ENCODE measurements at places on chromosomes 13 and 19.
A peak's percentile ranks its signal among the peaks of the same experiment; 100 is the strongest.

- no peak for DNase-seq
Observed at GRCh38 chr19:6524311-6524710, 6.5 kb upstream of the TNFSF9 start.

GRCh38 chr13:44322928-44323327, 50.7 kb upstream of the SERP2 start:
- no peak for DNase-seq

GRCh38 chr19:3538258-3538929, 580 bp upstream of the TEKTIP1 start:
- DNase-seq, result no peak

DNA sequence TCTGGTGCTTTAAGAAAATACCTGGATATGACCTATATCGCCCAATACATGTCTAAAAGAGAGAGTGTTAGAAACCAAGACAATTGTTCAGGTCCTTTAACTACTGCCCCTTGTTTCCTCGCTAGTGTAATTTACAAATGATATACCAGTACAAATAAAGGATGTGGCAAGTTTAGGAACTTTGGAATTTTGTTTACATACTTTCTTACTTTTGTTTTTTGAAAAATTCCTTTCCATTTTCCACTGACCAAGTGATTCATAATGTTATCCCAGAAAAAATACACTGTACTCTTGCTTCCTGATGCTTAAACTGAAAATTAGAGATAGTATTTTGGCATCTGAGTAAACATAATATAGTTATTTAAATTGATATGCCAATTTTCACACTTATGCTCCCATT, 96.8 kb upstream of the CSNK1A1L start:
- no peak for DNase-seq

- no peak for DNase-seq
Observed at GRCh38 chr19:50402544-50403301, 16.0 kb upstream of the SPIB start.

DNA sequence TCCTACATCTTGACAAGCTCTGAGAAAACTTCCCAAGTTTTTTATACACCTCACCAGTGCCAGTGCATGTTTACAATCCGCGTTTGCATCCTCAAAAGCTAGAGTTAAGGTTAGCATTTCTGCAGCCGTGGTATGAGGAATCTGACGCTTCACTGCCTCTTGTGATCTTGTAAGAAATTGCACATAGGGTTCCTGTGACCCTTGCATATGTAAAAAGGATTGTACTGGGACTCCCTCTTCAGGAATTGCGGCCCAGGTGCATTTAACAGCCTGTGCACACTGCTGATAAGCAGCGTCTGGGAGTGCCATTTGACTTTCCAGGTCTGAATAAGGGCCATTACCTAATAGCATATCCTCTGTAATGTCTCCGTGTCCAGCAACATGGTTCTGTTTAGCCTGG, 15.3 kb downstream of the FPR3 start:
- DNase-seq, result no peak

GRCh38 chr13:27918918-27919658, 712 bp upstream of the PDX1 start:
- DNase-seq, result no peak

DNA sequence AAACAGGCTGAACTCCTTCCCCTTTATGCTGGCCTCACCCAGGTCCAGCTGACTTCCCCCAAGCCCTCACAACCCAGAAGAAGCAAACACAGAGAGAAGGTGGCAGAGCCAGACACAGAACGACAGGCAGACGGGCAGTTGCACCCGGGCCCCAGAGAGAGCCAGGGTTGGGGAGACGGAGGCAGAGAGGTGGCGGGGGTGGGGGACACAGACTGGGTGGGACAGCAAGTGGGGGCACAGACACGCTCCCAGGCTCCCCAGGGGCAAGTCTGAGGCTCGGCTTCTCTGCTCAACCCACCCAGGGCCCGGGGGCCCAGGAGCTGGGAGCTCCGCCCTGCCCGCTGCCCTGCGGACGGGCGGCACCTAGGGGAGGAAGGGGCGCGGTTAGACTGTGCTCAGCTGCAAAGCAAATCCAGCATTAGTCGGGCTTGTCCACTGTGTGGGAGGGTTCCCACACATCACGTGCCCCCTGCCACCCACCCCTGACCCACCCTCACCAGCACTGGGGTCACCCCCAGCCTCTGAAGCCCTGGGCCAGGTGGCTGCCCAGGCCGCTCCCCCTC, 31.3 kb upstream of the ASF1B start:
- DNase-seq, result peak; percentile 64

- DNase-seq, result no peak
Observed at GRCh38 chr13:105827111-105827809, 708.2 kb downstream of the EFNB2 start.

- DNase-seq, result no peak
Observed at GRCh38 chr13:99015606-99016490, 38.0 kb upstream of the DOCK9 start.

DNA sequence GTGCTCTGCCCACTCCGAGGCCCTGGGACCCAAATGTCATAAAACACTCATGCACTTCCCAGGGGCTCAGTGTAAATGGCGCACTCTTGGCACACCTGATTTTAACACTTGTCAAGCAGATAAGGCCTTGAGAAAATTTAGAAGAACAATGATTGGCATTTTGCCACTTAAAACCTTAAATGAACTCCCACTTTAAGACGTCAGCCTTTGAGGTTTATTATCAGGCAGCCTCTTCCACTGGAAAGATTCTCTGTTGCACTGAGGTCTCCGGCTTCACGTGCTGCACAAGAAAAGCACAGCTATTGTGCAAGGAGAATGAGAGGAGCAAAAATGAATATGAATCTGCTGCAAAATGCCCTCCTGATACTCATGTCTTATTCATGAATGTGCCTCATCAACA, 38.5 kb upstream of the ATP11A start:
- no peak for DNase-seq

- no peak for DNase-seq
Observed at GRCh38 chr13:33931397-33932311, 113.7 kb downstream of the RFC3 start.

DNA sequence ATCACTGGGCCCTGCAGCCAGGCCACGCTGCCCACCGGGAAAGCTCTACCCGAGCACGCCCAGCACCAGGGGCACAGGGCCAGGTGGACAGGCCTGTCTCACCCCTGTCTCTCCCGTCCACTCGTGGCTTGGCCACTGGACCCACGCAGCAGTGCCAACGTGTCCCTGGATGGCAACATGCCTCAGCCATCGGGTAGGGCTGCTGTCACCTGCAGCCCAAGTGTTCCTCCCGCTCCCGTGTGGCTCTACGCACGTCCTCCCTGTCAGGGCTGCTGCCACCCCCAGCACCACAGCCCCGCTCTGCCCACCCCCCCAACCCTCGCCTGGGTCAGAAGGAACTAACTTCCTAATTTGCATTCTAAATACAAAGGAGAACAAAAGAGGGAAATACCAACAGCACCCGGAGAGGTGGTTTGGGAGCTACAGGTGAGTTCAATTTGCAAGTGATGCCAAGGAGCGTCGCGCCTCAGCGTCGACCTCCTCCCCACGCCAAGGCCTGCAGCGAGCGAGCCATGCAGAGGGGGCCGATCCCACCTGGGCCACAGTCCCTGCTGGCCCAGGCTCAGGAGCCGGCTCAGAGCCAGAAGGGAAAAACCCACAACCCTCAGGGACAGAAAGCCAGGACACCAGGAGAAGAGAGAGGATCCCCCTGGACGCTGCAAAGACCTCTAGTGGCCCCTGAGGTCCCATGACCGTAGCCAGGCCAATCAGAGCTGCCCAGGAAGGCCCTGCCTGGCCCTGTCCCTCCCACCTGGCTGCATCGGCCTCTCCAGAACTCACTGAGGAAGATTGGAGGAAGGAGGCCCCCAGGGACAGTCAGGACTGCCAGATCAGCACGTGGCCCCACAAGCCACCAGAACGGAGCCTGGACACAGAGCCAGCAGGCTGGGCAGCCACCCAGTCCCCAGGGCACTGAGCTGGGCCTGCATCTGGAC, 128.4 kb upstream of the SPACA7 start:
- DNase-seq, result no peak

GRCh38 chr13:97441368-97441767, 7.4 kb downstream of the RAP2A start:
- DNase-seq, result no peak

- DNase-seq, result no peak
Observed at GRCh38 chr19:24065243-24065642, 21.7 kb upstream of the ZNF254 start.

DNA sequence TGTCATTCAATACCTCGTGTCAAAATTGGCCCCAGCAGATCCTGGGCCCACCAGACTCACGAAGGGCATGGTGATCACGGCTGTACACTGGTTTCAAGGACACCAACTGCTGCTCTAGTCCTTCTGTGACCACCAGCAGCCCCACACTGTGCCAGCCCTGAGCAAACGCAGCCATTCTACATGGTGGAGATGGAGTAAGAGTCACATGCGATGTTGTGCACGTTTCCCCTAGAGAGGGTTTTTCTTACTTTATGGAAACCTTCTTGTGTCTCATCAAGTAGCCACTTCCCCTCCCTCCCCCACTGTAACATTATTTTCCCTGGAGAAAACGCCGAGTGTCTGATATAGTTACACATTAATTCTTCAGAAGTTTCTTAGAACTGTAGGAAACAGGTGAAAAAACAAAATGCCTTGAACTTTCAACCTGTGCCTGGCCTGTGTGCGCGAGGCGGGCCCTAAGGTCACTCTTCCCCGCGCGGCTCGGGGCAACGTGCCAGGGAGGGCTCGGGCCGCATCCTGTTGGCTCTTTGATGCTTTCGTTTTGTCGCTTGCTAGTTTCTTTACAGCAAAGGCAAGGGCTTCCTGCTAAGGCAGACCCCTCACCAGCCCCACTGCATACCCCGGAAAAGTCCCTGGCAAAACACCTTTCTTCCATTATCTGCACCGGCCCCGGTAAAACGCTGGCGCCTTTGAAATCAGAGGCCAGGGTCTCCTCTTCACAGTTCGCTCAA, 44.6 kb downstream of the GGACT start:
- DNase-seq, result no peak

- DNase-seq, result no peak
Observed at GRCh38 chr13:76048675-76049375, 412.7 kb downstream of the LMO7 start.

- no peak for DNase-seq
Observed at GRCh38 chr19:44687888-44688287, 11.1 kb upstream of the CEACAM16 start.

DNA sequence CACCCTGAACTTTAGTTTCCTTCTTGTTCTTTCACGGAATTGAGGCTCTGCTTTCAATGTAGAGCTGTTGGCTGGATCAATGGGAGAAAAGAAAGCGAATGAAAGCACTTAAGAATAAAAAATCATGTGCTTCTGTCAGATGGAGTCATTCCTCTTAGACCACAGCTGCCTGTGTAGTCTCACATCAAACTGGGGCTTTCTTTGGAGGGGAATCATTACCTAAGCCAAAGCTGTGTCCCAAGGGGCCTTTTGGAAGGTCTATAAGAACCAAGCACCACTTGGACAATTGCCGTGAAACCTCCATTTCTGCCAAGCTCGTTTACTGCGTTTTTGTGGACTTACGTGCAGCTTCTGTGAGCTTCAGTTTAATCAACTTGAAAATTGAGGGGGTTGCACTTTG, 44.2 kb upstream of the RNF113B start:
- DNase-seq, result no peak

DNA sequence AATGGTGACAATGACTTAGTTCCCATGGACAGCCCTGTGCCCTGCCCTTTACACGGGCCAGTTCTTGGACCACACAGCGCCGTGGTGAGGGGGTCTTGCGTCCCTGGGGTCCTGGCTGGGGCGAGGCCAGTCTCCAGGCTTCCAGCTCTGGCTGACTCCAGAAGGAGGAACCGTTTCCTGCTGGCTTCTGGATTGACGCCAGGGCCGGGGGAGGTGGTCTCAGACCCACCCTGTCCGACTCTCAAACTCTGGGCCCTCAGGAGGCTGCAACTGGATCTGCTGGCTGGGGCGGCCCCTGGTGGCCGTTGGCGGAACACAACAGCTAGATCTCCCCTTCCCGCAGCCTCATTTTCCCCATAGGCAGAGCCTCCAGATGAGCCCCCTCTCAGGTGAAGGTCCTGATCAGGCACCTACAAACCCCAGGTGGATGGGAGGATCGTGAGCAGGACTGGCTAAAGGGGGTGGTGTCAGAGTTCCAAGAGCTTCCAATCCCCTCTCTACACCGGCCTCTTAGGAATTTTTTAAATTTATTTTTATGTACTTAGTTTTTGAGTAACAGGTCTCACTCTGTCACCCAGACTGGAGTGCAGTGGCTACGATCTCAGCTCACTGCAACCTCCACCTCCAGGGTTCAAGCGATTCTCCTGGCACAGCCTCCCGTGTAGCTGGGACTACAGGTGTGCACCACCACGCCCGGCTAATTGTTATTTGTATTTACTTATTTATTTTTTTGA, 8.0 kb downstream of the CCDC194 start:
- DNase-seq, result peak; percentile 52

DNA sequence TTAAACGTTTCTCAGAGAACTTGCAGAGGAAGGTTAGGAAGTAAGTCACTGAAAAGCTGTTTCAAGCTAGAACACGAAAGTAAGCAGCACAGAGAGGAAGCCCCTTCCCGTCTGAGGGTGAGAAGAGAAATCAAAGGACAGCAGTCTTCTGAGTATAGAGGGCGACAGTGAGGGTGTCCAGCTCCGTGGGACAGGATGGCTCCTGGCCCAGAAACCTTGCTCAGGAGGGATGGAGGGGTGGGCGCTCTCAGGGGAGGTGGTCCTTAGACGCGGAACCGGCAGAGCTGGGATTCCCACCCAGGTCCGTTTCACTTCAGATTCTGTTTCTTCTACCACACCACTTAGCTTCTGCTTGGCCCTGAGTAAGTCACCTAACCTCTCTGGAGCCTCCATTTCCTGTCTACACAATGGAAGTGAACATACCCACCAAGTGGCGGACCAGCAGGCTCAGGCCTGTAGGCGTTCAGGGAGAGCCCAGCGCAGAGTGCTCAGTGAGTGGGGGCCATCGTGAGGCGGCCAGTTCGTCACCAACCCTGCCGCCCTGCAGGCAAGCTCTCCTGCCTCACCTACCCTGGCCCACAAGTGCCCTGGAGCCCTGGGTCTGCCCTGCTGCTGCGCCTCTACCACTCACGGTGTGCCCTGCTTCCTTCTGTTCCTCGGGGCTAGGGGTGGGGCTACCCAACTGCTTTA, 5.5 kb upstream of the RSPH6A start:
- DNase-seq, result no peak

GRCh38 chr13:66665991-66666390, 564.1 kb downstream of the PCDH9 start:
- no peak for DNase-seq

- DNase-seq, result no peak
Observed at GRCh38 chr19:430701-431100, 21.8 kb upstream of the C2CD4C start.

GRCh38 chr19:57748029-57748428, 1.4 kb downstream of the ZNF776 start:
- no peak for DNase-seq

All from CD4-positive, alpha-beta T cell (primary cell).